ENCODE measurements at places on chromosomes 5 and 9.

DNA sequence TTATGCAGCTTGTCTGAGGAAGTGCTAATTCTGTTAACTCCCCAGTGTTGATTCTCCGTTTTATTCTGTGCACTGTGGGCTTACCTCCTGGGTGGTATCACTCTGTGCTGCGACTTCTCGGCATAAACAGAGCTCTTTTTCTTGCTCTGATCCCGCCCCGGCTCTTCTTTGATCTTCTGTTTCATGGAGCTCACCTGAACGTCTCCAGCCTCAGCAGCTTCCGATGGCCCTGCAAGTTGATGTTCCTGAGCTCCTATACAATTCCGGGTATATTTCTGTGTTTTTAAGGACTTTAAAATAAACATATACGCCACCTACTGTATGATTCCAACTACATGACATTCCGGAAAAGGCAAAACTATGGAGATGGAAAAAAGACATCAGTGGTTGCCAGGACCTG, 110.8 kb downstream of the TENT4A start:
- no peak for DNase-seq

- DNase-seq, result no peak
These were observed 20.9 kb upstream of the ASTN2 start for GRCh38 chr9:117435630-117436261.

DNA sequence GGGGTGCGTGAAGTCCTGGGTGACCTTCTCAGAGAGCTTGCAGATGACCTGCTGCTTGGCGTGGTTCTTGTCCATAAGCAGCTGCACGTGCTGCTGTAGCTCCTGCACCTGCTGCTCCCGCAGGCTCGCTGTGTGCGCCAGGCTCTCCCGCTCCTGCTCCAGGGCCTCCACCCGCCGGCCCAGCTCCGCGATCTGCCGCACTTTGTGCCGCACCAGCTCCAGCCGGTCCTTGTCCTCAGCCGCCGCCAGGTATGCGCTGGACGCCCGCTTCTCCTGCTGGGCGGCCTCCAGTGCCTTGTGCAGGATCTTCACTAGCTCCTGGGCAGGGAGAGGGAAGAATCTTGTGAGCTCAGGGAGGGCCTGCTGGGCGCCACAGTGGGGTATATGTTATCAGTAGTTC, 28.5 kb upstream of the CORO2A start:
- DNase-seq, result no peak

DNA sequence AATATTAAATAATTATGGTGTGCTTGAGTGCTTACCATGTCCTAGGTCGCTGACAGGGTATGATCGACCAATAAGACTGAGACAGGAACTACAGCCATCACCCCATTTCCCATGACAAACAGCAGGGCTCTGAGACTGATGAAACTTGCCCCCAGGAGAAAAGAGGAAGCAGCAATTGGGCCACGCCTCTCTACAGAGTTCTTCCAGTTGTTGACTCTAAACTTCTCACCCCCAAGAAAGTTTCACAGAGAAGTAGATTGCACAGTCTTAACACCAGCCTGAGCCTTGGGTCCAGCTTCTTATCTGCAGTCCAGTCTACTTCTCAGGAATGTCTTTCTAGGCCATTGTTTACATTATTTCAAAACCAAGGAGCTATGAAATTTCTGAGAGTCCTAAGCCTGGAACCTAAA, 182.2 kb upstream of the ANKRD55 start:
- DNase-seq, result peak; percentile 21

DNA sequence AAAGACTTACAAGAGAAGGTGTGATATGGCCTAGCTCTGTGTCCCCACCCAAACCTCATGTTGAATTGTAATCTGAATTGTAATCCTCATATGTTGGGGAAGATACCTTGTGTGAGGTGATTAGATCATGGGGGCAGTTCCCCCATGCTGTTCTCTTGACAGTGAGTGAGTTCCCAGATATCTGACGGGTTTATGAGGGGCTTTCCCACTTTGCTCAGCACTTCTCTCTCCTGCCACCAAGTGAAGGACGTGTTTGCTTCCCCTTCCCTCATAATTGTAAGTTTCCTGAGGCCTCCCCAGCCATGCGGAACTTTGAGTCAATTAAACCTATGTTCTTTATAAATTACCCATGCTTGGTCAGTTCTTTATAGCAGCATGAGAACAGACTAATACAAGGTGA, 49.0 kb downstream of the CDO1 start:
- DNase-seq, result no peak

DNA sequence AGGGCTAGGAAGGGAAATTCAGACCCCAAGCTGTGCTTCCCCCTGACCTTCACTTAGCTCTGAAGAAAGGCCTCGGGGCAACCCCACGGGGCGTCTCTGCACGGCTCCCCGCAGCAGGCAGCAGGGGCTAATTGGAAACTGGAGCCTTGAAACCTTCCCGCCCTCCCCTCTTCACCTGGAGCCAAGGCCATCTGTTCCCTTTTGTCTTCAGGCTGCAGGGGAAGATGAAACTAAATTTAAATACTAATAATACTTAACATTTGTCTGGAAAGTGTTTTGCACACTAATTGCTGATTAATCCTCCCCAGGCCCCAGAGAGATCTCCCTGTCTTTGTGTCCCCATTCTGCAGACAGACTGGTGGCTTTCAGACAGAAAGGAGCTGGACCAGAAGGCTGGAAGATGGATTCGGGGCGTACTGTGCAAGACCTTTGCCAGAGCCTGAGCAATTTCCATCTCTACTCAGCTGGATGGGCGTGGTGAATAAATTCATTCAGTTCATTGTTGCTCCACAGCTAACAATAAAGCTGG, 34.1 kb upstream of the CPLX2 start:
- no peak for DNase-seq

DNA sequence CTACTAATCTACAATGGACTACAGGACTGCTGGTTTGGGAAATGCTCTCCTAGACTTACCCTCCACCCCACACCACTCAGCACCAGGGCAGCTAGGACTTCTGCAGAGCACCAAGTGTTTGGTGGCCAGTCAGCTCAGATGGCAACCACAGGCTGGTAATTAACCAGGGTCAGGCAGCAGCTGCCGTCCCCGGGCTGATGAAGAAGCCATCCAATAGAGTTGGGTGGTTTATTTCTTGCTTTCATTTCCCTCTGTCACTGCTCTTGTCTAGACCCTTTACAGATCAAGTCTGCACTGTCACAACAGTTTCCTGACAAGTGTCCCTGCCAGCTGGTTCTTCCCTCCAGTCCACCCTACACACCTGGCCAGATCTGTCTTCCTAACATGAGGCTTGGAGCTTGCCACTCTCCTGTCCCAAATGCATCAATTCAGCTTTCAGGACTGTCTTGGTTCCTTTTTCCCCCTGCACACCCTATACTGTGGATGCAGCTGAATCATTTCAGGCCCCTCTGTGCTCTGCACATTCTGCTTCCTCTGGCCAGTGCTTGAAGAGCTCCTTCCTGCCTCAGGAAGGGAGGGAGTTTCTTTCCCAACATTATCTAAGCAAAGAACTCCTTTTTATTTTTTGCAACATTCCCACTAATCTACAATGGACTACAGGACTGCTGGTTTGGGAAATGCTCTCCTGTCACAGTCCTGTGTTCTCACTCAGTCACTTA, 30.2 kb upstream of the HSPA9 start:
- DNase-seq, result no peak

DNA sequence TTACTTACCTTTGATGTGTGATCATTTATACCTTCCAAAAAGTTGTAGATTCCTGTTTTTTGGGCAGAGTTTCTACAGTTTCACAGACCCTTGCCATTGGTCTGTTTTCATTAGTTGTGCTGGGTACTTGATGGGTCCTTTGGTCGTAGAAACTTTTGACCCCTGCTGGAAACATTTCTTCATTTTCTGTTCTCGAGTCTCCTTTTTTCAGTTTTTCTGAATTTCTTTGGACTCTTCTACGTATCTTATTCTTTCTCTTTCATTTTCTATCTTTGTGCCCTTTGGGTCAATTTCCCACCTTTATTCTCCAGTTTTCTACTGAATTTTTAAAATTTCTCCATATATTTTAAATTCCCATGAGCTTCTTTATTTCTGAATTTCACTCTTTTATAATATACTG, 16.7 kb downstream of the AP3S1 start:
- no peak for DNase-seq

GRCh38 chr9:27430750-27431535, 93.1 kb upstream of the IFNK start:
- DNase-seq, result no peak

- no peak for DNase-seq
These were observed 24.9 kb downstream of the GNAQ start for GRCh38 chr9:78006734-78007133.

DNA sequence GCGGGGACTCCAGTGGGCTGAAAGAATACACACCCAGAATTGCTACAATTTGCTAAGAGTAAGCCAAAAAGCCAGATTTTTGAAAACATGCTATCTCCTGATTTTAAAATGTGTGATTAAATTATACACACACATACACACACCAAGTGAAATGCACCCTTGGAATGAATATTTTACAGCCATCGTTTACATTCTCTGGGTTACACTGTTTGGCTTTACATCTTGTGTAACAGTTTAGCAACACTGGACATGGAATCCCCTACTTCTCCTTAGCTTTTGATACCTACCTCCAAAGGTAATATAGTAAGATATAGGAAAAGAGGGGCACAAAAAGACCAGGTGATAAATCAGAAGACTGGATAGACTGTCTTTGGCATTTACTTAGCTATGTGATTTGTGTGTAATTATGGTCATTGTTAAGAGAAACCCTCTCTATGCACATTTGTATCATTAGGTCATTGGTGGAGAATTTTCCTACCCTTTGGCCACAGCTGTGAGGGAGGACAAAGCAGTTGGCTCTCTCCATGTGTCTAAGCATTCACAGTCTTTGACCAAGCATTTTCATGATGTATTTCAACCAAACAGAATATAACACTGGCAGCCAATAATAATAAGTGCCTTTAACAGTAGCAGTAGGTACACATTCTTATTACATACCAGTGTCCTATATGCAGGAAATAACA, 7.6 kb downstream of the SVEP1 start:
- no peak for DNase-seq

All from CD4-positive, alpha-beta T cell treated with Interleukin-12 subunit alpha and Interleukin-12 subunit beta, for 1 hour (primary cell).